ENCODE measurements at places on chromosomes 12 and 14.

DNA sequence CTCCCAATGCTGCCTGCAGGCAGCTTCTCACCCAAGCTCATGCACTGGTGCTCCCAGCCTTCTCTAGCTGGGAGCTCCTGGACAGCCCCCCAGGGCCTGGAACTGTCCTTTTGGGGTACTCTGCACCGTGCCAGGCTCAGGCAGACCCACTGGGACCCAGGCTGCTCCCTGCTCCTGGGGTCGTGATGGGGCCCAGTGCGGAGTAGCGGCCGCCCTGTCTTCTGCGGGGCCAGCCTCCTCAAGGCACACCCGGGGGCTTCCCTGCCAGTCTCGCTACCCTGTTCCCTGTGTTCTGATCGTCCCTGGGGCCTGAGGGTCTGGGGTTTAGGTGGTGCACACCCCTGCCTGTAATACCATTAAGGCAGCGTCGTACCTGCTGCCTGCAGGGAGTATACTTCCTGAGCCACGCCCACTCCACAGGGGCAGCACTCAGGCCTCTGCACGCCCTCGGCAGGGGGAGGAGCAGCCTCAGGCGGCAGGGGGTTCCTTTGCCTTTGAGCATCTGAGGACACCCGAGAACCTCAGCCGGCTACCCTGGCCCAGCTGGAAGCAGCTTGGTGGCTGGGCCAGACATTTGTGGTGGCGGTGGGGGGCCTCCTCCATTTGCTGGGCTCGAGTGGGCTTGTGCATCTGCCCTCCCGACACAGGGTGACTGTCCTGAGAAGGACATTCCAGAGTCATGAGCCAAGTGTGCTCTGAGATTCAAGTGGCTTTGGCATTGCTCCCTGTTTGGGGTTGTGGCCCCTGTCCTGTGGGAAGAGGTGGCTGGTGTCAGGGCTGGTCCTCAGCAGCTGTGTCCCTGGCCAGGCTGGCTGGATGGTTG is 9.2 kb upstream of the CRIP2 start:
- DNase-seq: no peak

- DNase-seq: no peak
Measured at GRCh38 chr12:97275256-97275655, 187.3 kb upstream of the RMST start.

DNA sequence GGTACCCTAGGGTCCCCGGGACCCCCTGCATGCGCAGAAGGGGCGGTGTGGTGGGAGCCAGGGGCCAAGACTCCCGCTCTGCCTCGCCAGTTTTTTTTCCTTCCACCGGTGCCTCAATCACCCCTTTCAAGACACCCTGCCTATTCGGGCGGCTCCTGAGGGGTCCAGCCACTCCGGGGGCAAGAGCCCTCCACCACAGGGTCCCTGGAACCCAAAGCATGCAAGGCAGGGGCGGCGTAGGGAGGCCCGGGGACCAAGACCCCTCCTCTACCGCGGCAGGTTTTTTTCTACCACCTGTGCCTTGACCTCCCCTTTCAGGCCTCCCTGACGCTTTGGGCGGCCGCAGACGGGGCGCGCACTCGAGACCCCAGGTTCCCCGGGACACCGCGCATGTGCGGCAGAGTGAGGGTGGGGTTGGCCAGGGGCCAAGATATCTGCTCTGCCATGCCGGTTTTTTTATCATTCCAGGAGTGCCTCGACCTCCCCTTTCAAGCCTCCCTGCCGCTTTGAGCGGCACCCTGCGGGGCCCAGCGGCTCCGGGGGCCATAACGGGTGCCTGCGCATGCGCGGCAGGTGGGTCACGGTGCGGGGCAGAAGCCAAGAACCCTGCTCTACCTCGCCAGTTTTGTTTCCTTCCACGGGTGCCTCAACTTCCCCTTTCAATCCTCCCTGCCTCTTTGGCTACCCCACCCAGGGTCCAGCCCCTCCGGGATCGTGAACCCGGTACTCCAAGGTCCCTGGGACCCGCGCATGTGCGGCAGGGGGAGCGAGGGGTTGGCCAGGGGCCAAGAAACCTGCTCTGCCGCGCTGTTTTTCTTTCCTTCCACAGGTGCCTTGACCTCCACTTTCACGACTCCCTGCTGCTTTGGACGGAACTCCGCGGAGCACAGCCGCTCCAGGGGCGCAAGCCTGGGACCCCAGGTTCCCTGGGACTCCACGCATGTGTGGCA is 328.1 kb downstream of the ALG10 start:
- DNase-seq: no peak

- DNase-seq: no peak
Measured at GRCh38 chr12:3795066-3795465, 42.2 kb upstream of the CRACR2A start.

GRCh38 chr14:67704484-67705089 is 2.9 kb downstream of the RDH12 start:
- peak; percentile 6 for DNase-seq
